Thoracic aorta endothelial cell (primary cell): ENCODE measurements at places on chromosomes 1 and 21. TPM values are rescaled to one million over a fixed set of nuclear protein-coding genes. Genes with fewer than 3 reads are reported as not detected.

PNRC2 gene
- 161 and 166 TPM in 2 replicates for total RNA-seq

TCP10L gene
- total RNA-seq = 0.13 TPM in 1 of 2 replicates, not detected in the other

HHAT gene
- 1.7 and 2.0 TPM in 2 replicates for total RNA-seq

CHAF1B gene
- total RNA-seq = 8.2 and 10.8 TPM in 2 replicates

MYBPH gene
- not detected in 2 replicates for total RNA-seq

OPRD1 gene
- not detected in 2 replicates for total RNA-seq

PTGS2 gene
- total RNA-seq = 12.9 and 61.7 TPM in 2 replicates

FHAD1 gene
- total RNA-seq = 0.14 and 0.27 TPM in 2 replicates

FNDC7 gene
- total RNA-seq = not detected in 2 replicates

ASCL5 gene
- not detected in 2 replicates for total RNA-seq

CFHR4 gene
- not detected in 2 replicates for total RNA-seq

MAB21L3 gene
- not detected in 2 replicates for total RNA-seq

HSPA13 gene
- total RNA-seq = 57.4 and 74.7 TPM in 2 replicates

RIMKLA gene
- total RNA-seq = under 0.01 and 0.14 TPM in 2 replicates

NR1I3 gene
- not detected in 2 replicates for total RNA-seq

SPRR1A gene
- not detected in 2 replicates for total RNA-seq

GBP1 gene
- total RNA-seq = 23.3 and 27.4 TPM in 2 replicates

FAM72B gene
- total RNA-seq = 6.4 and 9.4 TPM in 2 replicates

HCRTR1 gene
- total RNA-seq = 0.57 and 0.66 TPM in 2 replicates

PLPPR4 gene
- total RNA-seq = under 0.01 TPM in 1 of 2 replicates, not detected in the other
